Urinary bladder (tissue), 4 donors: ENCODE measurements at places on chromosomes 6 and 20. TPM values are rescaled to one million over a fixed set of nuclear protein-coding genes. Genes with fewer than 3 reads are reported as not detected.

Gene GABRR1
- polyA plus RNA-seq: 0.11 TPM

Gene GINS1
- 0.80 TPM for polyA plus RNA-seq

Gene RFX6
- 0.06 TPM for polyA plus RNA-seq

Gene OR5V1
- polyA plus RNA-seq: not detected

Gene BHLHE23
- not detected for polyA plus RNA-seq

Gene DYNLT2
- 1.6 TPM for polyA plus RNA-seq

Gene SAMD5
- 2.2 TPM for polyA plus RNA-seq

- no peak for DNase-seq
Observed at GRCh38 chr6:24718449-24719124, 367 bp downstream of the C6orf62 start.

- no peak for DNase-seq
Observed at GRCh38 chr20:32709632-32710121, 33.6 kb downstream of the COMMD7 start.

DNA sequence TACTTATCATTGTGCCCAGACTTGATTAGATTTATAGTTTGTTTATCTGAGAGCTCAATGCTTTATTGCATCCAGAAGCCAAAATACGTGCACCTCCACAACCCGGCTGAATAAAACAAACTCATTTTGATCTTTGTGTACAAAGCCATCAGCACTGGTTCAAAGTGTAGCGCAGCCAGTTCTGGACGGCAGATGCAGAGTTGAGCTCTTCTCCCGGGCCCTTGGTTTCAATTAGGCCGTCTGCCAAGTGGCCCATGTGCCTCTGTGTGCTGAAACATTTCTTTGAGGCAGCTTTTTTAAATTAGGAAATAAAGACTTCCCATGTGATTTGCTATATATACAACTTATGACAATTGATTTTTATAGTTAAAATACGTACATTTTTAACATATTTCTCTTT, 96.2 kb upstream of the RSPO3 start:
- peak; percentile 23 for DNase-seq

- DNase-seq: no peak
Observed at GRCh38 chr6:133787859-133788505, 100.9 kb upstream of the TCF21 start.

- no peak for DNase-seq
Observed at GRCh38 chr20:45091366-45091765, 9.6 kb downstream of the KCNS1 start.

DNA sequence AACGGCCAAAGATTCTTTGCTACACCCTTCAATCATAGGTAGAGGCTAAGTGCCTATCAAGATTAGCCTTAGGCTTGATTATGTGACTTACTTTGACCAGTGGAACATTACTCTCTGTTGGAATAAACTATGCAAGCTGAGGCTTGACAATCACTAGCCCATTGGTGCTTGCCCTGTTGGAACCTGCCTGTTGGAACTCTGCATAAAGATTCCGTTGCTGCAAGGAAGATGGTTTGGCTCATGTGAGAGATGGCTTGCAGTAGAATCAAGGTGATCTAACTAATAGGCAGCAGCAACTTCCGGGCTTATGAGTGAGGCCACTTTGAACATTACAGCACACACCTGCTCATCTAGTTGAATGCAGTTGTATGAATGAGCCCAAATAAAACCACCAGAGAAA, 227.7 kb upstream of the TSHZ2 start:
- no peak for DNase-seq

DNA sequence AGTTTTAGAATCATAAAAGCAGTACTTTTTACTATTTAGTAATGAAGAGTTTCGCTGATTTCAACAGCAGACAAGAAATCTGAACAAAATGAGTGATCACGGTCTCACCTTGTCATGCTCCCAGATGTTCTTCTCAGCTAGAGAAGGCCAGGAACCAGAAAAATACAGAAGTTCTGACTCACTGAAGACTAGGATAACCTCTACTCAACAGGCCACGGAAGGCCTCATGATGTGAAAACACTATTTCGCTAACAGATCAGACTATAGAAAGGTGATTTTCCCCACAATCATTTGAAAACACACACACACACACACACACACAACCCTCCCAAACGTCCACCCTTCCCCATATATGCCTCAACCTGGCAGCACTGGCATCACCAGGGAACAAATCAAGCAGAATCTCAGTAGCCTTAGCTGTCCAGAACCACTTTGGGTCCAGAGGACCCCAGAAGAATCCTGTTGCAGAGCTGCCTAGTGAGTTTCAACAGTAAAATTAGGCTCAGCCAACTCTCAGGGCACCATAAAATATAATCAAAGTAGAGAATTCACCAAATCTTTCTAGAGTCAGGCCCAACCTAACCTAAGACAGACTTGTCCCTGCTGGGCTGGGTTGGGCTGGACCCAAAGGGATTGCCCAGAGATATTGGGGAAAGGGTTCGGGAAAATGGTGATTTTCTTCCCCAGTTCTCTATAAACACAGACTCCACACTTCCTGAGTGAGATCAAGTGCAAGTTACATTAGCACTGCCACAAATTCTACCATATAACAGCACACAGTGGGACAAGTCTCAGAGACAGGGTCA, 7.9 kb downstream of the EXOC2 start:
- DNase-seq: no peak

GRCh38 chr6:29626948-29627754, 5.8 kb downstream of the GABBR1 start:
- DNase-seq: no peak

GRCh38 chr6:158439255-158439654, 120.6 kb upstream of the TMEM181 start:
- no peak for DNase-seq

- DNase-seq: no peak
Observed at GRCh38 chr6:1240766-1241318, 71.1 kb upstream of the FOXQ1 start.

- no peak for DNase-seq
Observed at GRCh38 chr6:120938164-120938875, 396.0 kb downstream of the TBC1D32 start.

DNA sequence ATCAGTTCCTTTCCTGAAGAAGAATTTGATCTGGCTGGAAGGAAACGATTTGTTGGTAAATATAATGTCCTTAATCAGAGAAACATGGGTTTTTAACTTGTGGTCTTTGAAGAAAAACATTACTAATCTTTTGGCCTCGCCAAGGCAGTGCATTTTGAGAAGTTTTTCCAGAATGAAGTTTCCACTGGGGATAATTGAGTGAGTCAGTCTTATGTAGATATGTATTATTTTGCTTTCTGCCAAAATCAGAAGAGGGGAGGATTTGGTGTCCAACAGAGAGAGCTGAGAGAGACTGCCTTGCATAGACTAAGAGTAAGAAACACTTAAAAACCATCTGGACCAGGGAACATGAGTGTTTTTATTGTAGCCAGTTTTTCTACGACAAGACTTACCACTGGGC, 79.9 kb downstream of the FNDC1 start:
- peak; percentile 53 for DNase-seq

DNA sequence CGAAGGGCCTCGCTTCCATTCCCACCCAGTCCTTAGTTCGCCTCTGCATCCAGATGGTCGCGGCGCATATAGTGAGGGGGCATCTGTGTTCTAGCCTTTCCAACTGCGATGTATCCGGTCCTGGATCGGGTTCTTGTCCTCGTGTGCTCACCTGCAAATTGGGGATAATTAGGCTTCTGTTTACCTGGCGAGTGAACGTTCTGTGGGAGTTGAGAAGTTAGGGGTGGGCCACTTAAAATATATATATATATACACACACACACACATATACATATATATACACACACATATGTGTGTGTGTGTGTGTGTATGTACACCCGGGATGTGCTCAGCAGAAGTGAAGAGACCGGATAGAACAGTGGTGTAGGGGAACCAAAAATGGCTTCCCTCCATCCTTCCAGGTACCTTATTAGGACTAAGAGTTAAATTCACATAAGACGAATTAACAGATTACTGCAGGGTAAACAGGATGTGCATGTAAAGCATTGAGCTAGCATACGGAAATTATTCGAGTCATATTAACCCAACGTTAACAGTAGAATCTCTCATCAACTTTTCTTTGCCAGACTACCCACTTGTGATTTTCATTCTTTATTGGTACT, 537 bp downstream of the CSTF1 start:
- no peak for DNase-seq
